CD4-positive, alpha-beta memory T cell (primary cell): ENCODE measurements at places on chromosomes 12 and 14. TPM values are rescaled to one million over a fixed set of nuclear protein-coding genes. Genes with fewer than 3 reads are reported as not detected.

CCNK gene
- total RNA-seq: 83.4 TPM

TRIM9 gene
- 0.44 TPM for total RNA-seq

GRCh38 chr12:31589904-31590641 is 863 bp downstream of the DENND5B start:
- peak overlapping the region; percentile 38 for H3K4me3 ChIP-seq
- peaks cover 5% of the 10 kb centered on the region for H3K4me1 ChIP-seq
- H3K36me3 ChIP-seq: no peaks in the 10 kb centered on the region
- DNase-seq: no peak
- no peak overlapping the region for H3K27ac ChIP-seq

DNA sequence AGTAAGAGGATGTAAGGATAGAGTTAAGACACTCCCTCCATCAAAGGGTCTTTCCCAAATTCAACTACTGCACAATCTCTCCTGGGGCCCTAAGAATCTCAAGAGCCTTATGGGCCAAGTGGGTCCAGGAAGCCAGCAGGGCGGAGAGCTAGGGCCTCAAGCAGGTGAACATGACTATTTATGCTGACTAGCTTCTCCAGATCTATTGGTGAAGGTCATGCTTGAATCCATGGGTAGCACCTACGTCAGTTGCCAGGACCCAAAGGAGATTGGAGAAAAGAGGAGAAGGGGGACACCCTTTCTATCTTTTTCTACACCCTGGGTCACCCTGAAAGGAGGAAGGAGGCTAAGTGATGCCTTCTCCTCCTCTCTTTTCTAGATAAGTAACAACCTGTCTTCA is 534.2 kb upstream of the MIS18BP1 start:
- H3K4me3 ChIP-seq: no peak overlapping the region
- H3K4me1 ChIP-seq: no peaks in the 10 kb centered on the region
- H3K27ac ChIP-seq: no peak overlapping the region
- H3K27me3 ChIP-seq: no peaks in the 10 kb centered on the region
- no peaks in the 10 kb centered on the region for H3K36me3 ChIP-seq
- DNase-seq: no peak

GYS2 gene
- 0.11 TPM for total RNA-seq

DNA sequence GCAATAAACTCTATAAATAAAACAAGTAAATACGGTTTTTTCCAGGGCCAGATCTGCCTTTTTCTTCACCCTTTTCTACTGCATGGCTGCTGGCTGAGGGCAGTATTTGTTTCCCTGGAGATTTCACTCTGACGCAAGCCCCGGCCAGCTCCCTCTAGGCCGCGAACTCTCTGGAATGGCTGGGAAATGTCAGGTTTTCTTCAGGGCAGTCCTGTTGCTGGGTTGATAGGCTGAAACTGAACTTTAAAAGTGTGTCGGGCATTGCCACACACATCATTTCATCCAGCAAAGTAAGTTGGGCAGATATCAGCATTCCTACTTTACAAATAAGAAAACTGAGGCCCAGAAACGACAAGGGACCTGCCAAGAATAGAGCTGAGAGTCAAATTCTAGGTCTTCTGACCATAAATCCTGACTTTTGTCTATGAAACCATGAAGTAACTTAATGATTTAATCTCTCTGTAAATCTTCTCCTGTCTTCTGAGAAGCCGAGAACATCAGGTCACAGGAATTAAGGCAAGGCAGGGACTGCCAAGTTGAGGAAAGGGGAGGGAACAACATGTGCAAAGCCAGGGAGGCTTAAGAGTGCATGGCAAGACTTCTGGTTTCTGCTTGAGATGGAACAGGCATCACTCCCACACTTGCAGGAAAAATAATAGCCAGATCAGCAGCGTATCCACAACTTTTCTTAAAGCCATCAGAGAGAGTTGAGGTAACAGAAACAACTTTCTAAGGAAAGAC is 205.0 kb upstream of the CCDC196 start:
- no peaks in the 10 kb centered on the region for H3K4me1 ChIP-seq
- DNase-seq: no peak
- no peak overlapping the region for H3K27ac ChIP-seq
- H3K36me3 ChIP-seq: no peaks in the 10 kb centered on the region

DNA sequence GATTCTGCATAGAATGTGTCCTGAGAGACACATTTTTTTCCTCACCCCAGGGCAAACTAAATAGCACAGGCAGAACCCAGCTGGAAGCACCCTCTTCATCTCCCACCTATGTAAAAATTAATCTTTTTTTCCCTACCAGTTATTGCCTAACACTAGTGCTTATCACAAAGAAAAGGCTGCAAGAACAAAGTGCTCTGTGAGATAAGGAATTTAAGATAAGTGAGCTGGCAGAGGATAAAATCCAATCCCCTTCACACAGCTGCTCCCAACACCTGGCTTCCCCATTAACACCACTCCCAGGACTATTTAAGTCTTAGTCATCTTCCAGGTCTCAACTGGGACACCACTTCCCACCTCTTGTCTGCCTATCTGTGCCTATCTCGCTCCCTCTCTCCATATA is 75.2 kb downstream of the TTC9 start:
- peaks cover 5% of the 10 kb centered on the region for H3K4me1 ChIP-seq
- no peak for DNase-seq
- H3K27ac ChIP-seq: no peak overlapping the region
- H3K27me3 ChIP-seq: no peaks in the 10 kb centered on the region

DNA sequence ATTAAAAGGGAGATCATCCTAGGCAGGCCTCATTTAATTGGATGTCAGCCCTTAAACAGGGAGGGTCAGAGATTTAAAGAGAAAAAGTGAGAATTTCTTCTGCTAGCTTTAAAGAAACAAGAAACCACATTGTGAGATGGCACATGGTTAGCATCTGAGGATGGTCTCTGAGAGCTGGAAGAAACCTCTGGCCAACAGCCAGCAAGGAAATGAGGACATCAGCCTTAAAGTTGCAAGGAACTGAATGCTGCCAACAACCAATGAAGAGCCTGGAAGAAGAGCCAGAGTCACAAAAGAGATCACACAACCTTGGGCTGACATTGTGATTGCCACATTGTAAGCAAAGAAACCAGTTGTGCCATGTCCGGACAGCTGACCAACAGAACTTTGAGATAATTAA is 17.5 kb upstream of the FAR2 start:
- H3K36me3 ChIP-seq: no peaks in the 10 kb centered on the region
- H3K27me3 ChIP-seq: no peaks in the 10 kb centered on the region

DNA sequence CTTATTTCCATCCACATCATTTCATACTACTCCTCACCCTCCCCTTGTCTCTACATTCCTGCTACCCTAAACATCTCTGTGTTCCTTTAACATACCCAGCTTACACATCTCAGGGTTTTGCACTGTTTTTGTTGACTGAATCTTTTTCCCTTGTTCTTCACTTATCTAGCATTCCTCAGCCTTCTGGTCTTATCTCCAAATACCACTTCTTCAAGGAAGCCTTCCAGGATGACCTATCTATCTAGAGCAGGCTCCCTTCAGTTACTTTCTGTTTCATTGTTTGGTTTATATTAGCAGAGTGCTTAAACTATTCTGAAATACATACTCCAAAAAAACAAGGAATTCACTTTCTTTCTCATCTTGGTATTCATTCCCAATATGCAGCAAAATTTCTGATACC is 353.1 kb downstream of the NAV3 start:
- no peaks in the 10 kb centered on the region for H3K4me1 ChIP-seq
- no peaks in the 10 kb centered on the region for H3K36me3 ChIP-seq
- no peak overlapping the region for H3K4me3 ChIP-seq

GRCh38 chr14:54350203-54350602 is 46.6 kb upstream of the CDKN3 start:
- no peaks in the 10 kb centered on the region for H3K27me3 ChIP-seq
- DNase-seq: no peak
- H3K4me3 ChIP-seq: no peak overlapping the region
- H3K27ac ChIP-seq: no peak overlapping the region
- H3K36me3 ChIP-seq: no peaks in the 10 kb centered on the region

TMCC3 gene
- 0.36 TPM for total RNA-seq

CLMN gene
- total RNA-seq: 0.70 TPM

- no peaks in the 10 kb centered on the region for H3K27me3 ChIP-seq
- H3K27ac ChIP-seq: no peak overlapping the region
- no peaks in the 10 kb centered on the region for H3K36me3 ChIP-seq
- peaks cover 36% of the 10 kb centered on the region for H3K4me1 ChIP-seq
- no peak overlapping the region for H3K4me3 ChIP-seq
Observed at GRCh38 chr12:47349137-47350061, 269.6 kb upstream of the AMIGO2 start.

NR1H4 gene
- total RNA-seq: not detected

DNA sequence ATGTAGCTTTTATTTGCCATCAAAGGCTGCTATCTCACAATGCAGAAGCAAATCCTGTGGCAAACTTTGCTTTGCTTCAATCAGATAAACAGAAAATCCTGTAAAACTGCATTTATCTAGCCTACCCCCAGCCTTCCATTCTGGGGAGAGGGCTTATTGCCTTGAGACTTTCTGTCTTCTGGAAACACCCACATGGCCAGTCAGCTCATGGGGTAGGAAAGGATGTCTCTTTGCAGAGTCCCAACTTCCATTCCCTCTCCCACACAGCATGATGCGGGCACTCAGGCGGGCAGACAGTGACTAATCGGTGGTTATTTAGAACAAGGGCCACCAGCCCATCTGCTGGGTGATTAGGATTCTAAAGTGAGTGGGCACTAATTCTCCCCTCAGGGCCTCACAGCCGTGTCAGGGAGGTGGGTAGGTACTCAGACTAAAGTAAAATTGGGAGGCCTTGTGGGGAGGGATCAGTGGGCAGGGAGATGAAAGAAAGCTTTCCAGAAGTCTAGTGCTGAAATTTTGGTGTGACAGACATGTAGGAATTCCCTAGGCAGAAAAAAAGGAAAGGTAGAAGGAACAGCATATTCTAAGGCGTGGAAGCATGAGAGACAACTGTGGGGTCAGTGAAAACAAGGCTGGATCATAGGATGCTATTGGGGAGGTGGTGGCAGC is 720.5 kb downstream of the VRK1 start:
- no peak overlapping the region for H3K4me3 ChIP-seq
- H3K4me1 ChIP-seq: no peaks in the 10 kb centered on the region
- DNase-seq: no peak
- H3K27ac ChIP-seq: no peak overlapping the region
- no peaks in the 10 kb centered on the region for H3K36me3 ChIP-seq

- no peak overlapping the region for H3K27ac ChIP-seq
- no peaks in the 10 kb centered on the region for H3K27me3 ChIP-seq
- DNase-seq: no peak
- H3K4me3 ChIP-seq: no peak overlapping the region
Observed at GRCh38 chr12:113069149-113069548, 12.6 kb downstream of the DTX1 start.

DNA sequence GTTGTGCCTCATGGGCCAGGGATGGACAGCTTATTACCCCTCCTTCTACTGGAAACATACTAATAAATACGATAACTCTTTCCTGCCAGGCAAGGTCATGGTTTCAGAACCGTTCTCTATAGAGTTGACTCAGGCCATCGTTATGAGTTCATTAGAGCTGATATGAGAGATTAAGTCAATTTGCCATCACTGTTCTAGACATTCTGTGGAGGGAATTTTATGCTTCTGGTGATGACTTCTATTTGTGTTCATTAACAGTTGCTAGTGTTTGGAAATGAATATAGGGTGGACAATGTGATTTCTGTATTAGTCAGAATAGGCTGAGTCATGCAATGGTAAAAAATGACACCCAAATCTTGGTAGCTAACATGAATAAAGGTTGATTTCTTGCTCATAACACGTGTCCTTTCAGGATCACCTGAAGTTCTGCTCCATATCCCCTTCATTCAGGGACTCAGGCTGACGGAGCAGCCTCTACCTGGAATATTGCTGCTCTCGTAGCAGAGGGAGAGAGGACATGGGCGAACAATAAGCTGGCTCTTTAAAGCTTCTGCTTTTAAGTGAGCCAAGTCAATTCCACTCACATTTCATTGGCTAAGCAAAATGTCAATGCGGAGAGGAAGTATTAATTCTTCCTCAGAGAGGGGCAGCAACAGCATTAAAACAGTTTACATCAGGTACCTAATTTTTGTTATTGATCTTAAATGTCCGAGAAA is 18.5 kb upstream of the TBPL2 start:
- no peaks in the 10 kb centered on the region for H3K4me1 ChIP-seq
- DNase-seq: no peak
- H3K27ac ChIP-seq: no peak overlapping the region
- no peak overlapping the region for H3K4me3 ChIP-seq
- H3K27me3 ChIP-seq: no peaks in the 10 kb centered on the region

DNA sequence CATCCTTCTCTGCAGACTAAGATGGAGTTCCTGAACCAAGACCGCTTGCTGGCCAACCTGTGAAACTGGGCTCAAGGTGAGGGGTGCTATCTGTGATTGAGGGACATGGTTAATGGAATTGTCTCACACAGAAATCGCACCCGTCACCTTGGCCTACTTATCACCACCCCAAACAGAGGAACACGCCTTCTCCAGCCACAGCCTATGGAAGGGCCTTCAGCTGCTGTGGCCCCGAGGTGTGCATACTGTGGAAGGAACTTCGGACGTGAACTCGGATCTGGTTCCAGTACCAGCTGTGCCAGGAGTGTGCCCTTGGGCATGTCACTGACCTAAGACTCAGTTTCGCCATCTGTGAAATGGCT is 44.4 kb downstream of the EVL start:
- peaks cover 68% of the 10 kb centered on the region for H3K4me1 ChIP-seq
- no peak for DNase-seq
- peaks cover 83% of the 10 kb centered on the region for H3K36me3 ChIP-seq
- H3K4me3 ChIP-seq: no peak overlapping the region
- H3K27ac ChIP-seq: no peak overlapping the region
- H3K27me3 ChIP-seq: no peaks in the 10 kb centered on the region

CBLN3 gene
- 6.1 TPM for total RNA-seq

POU6F1 gene
- 79.8 TPM for total RNA-seq

LETMD1 gene
- 83.7 TPM for total RNA-seq

DNA sequence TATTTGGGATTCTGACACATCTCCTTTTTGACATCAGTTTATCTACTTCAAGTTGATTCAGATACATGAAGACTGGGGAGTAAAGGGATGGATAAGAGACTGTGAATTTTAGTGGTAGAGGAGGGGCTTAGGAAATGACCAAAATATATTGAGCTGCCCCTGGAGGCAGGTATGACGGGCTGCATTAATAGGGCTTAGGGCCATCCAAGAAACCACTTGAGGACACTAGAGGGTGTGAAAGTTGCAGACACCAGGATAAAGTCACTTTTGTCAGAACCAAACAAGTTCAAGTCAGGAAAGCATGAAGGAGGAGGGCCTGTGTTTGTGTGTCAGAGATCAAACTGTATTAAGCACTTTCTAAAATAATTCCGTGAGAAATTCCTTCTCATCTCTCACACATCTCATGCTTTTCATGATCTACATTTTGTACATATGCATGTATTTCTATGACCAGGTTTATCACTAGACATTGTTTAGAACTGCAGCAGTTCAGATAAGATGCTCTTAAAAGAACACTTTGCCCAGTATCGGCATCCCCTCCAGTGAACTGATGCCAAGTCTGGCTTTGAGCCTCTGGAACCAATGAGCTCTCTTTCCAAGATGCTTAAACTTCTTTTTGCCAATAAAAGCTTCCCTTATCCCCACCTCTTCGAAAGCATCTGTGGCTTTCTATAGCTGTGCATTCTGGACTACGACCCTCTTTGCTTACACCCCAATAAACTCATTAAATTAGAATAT is 136.9 kb downstream of the SLC38A1 start:
- H3K27me3 ChIP-seq: no peaks in the 10 kb centered on the region
- no peak for DNase-seq
- no peak overlapping the region for H3K4me3 ChIP-seq
- no peaks in the 10 kb centered on the region for H3K36me3 ChIP-seq

GRCh38 chr14:79057333-79057732 is 887.2 kb downstream of the NRXN3 start:
- H3K27me3 ChIP-seq: no peaks in the 10 kb centered on the region
- no peak for DNase-seq
- no peaks in the 10 kb centered on the region for H3K4me1 ChIP-seq

RNASE2 gene
- total RNA-seq: not detected

- DNase-seq: no peak
- no peak overlapping the region for H3K4me3 ChIP-seq
- no peak overlapping the region for H3K27ac ChIP-seq
- peaks cover 9% of the 10 kb centered on the region for H3K27me3 ChIP-seq
- H3K4me1 ChIP-seq: peaks cover 3% of the 10 kb centered on the region
Observed at GRCh38 chr12:2963154-2963759, 4.1 kb downstream of the TEAD4 start.
